ENCODE measurements at places on chromosomes 11 and 22.

DNA sequence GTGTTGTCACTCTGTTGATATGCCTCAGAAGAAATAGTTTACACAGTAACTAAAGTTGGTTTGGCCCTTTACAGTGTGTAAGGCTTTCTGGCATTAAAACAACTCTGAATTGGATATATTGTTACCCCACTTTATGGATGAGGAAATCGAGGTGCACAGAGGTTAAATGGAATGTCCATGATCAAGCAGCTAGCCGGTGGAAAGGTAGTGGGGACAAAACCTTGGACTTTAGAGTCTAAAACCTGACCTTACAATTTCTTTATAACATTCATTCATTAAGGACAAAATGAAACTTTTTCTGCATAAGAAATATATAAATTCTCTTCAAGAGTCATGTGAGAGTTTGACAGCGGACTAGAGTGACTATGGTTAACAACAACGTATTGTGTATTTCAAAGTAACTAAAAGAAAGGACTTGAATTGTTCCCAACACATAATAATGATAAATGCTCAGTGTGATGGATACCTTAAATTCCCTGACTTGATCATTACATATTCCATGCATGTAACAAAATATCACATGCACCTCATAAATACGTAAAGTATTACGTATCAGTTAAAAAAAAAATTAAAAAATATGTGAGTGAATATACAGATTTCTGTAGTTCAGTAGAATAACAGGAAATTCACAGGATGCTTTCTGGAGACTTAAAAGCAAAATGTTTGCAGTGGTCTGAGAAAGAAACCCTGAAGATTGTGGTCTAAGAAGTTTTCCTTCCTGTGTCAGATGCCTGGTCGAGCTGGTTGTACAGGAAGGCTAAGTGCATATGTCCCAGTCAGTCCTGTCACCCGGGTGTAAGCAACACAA is 51.0 kb downstream of the TEAD1 start:
- no peak for DNase-seq

GRCh38 chr11:67382276-67383136 is 9.1 kb upstream of the CLCF1 start:
- peak; percentile 74 for DNase-seq

GRCh38 chr11:78808923-78809322 is 234.3 kb upstream of the NARS2 start:
- no peak for DNase-seq

DNA sequence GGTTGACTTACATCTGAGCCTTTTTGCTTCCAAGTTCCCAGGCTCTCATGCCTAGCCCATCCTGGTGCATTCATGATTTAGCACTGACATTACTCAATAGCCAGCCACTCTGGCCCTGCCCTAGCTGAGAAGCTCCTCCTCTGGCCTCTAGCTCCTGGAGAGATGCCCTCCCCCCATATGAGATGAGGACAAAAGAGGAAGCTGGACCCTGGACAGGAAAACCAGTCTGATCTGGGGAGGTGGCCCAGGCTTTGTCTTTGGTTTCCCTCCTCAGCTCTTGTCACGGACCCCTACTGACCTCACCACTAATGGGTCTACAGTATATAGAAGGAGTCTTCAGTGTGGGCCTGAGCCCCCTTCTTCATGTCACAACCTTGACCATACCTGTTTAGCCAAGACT is 3.0 kb downstream of the RHOG start:
- DNase-seq, result no peak

DNA sequence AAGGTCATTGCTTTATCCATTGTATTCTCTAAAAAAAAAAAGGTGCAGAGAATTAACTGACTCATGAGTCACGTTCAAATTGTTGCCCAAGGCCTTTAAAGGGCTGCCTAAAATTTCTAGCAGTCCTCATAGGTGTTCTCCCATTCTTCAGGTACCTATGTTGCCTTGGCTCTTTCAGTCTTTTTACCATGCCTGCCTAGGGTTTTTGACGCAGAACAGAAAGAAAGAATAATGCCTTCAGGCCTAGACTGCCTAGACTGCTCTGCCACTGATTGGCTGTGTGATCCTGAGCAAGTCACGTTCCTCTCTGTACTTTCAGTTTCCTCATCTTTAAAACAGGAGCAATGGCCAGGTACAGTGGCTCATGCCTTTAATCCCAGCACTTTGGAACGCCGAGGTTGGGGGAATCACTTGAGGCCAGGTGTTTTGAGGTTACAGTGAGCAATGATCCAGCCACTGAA is 21.5 kb downstream of the CTSC start:
- DNase-seq, result no peak

DNA sequence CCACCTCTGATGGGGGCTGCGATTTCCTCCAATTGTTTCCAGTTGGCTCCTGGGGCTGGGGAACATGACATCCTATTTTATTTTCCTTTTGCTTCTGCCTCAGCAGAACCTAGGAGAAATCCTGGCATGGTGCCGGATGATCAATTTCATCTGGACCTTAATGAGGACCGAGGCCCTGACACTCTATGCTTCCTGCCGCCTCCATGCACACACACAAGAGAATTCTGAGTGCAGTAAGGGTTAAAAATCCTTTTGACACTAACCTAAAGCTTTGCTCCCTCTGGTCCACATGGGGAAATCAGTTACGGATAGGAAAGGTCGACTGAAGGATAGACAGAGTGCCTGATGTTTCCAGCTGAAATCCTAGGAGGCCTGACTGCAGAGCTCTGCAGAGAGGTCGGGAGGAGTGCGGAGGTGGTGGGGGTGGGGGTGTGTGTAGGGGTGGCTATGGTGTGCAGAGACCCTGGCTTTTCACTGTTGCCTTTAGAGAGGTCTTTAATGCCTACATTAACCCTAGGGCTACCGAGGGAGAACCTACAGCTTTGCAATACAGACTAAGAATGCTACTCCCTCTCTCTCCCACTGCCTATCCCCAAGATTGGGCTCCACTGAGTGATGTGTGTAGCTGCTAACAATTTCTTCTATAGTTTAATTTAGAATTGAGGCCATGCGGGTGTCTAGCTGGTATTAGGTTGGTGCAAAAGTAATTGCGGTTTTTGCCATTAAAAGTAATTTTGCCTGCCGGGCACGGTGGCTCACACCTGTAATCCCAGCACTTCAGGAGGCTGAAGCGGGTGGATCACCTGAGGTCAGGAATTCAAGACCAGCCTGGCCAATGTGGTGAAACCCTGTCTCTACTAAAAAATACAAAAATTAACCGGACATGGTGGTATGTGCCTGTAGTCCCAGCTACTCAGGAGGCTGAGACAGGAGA is 53.6 kb upstream of the INCENP start:
- no peak for DNase-seq

- DNase-seq, result no peak
Observed at GRCh38 chr11:94449029-94449428, 44.6 kb downstream of the MRE11 start.

DNA sequence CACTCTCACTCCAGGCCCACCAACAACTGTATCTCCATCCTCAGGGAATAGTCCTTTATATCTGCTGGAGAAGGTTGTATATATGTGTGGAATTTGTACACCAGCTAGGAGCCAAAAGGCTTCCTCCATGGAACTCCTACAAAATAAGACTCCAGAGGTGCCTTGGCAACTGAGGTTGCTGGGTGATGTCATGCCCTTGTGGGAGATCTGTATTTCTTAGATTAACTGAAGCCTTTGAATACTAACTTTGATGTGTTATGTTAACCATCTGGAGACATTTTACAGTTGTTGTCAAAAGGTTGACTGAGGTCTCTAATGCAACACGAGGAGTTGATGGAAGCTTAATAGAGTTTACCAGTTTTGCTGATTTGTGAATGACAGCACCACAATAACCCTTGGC is 139.5 kb upstream of the TTC12 start:
- no peak for DNase-seq

DNA sequence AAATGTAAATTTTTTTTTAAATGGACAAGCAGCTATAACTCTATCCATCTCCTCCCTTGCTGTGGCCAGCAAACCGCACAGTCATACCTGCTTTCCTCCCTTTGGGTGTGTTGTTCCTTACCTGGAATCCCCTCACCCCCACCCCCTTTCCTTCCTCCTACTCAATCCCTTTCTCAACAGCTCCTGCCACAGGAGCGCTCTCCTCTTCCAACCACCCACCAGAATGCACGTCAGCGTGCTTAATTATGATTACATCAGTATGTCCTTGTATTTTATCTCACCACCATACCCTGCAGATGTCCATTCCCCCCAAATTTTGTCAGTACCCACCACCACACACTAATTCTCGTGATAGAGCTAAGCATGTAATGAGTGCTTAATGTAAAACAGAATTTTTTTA is 60.9 kb upstream of the LMO2 start:
- DNase-seq, result no peak

GRCh38 chr11:2102132-2102882 is 36.9 kb downstream of the IGF2 start:
- DNase-seq, result no peak

DNA sequence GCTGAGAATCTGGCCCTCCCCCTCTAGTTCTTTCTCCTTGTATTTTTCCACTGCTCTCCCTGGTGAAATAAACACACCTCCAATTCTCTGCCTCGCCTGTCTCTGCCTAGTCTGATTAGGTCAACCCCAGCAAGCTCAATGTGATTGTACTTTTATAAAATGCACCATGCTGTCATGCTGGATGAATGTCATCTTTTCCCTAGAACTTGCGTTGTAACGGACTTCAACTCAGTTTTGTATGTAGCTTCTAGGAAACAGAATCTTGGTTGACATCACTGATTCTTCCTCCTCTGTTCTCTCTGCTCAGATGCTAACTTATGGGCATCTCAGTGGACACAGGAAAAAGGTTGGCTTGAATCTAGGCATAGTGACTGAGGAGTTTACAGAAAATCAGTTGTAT is 261.9 kb upstream of the ISX start:
- DNase-seq, result no peak

DNA sequence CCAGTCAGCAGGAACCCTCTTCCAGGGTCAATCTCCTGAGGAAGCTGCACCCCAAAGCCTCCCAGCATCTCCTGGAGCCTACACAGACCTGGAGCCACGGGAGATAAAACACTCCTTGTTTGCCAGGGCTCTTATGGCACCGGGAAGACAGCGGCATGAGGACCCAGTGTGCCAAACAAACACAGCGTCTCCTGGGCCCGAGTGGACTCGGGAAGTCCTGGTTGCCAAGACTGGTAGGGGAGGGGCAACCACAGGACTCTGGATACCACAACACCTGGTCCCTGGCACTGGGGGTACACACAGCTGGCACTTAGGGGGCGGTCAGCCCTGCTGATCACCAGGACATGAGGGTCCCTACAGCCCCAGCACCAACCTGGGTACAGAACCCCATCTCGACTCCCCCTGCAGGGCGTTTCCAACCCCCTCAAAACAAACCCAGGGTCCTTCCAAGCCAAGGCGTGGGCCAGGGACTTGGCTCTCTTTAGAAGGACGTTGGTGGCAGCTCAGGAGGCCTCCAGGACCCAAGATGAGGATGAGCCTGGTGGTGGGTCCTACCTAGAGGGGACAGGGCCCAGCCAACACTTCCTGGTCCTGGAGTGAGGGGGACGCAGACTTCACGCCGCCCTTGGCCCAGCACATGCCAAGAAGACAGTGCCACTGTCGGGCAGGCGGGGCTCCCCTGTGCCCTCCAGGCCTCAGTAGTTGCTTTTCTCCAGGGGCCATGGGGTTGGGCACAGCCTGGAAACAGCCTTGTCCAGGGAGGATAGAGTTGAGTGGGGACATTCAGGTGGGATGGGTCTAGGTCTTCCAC is 85.0 kb downstream of the CELSR1 start:
- DNase-seq, result no peak

GRCh38 chr11:101336858-101337257 is 207.2 kb upstream of the PGR start:
- no peak for DNase-seq

DNA sequence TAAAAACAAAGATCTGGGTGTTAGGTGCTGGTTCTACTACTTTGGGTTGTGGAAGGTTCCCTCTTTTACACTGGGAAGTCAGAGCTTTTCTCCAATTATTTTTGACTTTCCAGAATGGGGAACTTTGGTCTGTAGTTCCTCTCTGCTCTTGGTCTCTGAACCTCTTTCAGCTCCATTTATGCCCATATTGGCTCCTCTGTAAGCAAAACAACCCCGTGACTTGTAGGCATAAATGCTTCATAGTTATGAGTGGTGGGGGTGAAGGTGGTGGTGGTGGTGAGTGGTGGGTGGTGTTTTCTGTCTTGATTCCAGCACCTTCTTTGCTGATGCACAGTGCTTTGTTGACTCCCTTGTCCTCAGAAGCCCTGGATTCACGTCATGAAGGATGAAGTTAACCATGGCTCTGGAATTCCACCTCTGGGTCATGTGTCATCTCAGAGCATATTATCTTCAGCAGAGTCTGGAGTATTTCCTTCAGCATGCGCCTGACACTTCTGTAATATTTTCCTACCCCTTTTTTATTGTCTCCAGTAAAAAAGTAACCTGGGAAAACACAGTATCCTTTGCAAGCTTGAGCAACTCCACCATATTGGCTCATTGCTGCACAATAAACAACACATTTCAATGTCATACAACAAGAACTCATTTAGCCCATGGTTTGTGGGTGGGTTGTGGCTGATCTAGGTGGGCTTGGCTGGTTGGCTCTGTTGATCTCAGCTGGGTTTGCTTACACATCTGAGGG is 24.1 kb upstream of the GRK3 start:
- DNase-seq, result no peak

DNA sequence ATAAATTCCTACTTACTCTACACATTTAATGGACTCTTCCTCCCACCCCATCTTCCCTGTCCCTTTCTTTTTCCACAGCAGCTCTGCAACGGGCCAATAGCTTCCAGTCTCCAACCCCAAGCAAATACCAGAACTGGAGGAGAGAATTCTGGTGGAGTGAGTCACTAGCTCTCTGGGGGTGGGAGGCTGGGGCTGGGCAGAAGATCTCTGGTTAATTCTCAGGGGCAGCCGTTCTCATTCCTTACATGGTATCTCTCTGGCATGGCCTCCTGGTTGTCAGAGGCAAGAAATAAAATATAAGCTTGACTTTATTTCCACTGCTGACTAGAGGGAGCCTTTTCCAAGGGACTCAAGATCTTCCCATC is 90.4 kb upstream of the PARVA start:
- no peak for DNase-seq

- no peak for DNase-seq
Observed at GRCh38 chr11:20197881-20198280, 37.6 kb upstream of the DBX1 start.

GRCh38 chr11:70601861-70602538 is 203.7 kb downstream of the CTTN start:
- no peak for DNase-seq

DNA sequence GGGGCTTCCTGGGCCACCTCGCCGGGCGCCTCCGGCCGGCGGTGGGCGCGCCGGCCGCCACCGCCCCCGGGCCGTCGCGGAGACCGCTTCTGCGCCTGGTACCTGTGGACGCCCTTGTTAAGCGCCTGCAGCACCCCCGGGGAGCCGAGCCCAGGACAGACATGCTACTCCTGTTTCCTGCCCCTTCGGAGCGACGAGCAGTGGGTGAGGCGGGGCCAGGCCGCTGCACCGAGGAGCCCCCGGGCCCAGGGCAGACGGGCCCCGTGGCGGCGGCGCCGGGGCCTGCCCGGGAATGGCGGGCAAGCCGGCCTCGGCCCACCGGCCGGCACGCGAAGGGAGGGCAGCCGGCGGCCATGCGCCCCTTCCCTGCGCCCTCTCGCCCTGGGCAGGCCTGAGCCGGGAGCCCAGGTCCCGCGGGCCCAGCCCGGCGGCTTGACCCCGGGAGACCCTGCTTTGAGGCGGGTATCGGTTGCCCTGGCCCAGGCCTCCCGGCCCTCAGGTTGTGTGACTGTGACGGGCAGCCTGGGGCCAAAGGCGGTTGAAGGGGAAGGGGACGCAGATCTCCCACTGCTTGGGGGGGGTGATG is 789 bp upstream of the KDM2A start:
- DNase-seq, result peak; percentile 41

GRCh38 chr22:28019881-28020861 is 101.1 kb upstream of the PITPNB start:
- DNase-seq, result peak; percentile 25

GRCh38 chr22:29071261-29072045 is 1.4 kb upstream of the KREMEN1 start:
- peak; percentile 8 for DNase-seq

Measured in activated effector memory CD4-positive, alpha-beta T cell treated with Interleukin-2 at 50 U/mL for 16 hours (primary cell).